ENCODE measurements at places on chromosomes 12 and 14. TPM values are rescaled to one million over a fixed set of nuclear protein-coding genes. Genes with fewer than 3 reads are reported as not detected.

Gene PLEKHG7
- not detected for total RNA-seq

Gene GARIN6
- total RNA-seq = not detected

Gene VRTN
- total RNA-seq = not detected

Gene WIF1
- not detected for total RNA-seq

Gene VWF
- 0.06 TPM for total RNA-seq

Gene DDN
- total RNA-seq = 0.29 TPM

Gene RFLNA
- 0.69 TPM for total RNA-seq

Gene EML1
- total RNA-seq = 10.1 TPM

Measured in epithelial cell of proximal tubule (primary cell).